ENCODE measurements at places on chromosomes 1 and 21. TPM values are rescaled to one million over a fixed set of nuclear protein-coding genes. Genes with fewer than 3 reads are reported as not detected.

GRCh38 chr1:56577406-56578137, 1.8 kb downstream of the PLPP3 start:
- H3K4me3 ChIP-seq, result peak overlapping the region; percentile 95
- H3K27me3 ChIP-seq, result peaks cover 4% of the 10 kb centered on the region
- H3K36me3 ChIP-seq, result peaks cover 4% of the 10 kb centered on the region
- DNase-seq, result no peak
- peaks cover 13% of the 10 kb centered on the region for H3K4me1 ChIP-seq
- H3K27ac ChIP-seq, result no peak overlapping the region

DNA sequence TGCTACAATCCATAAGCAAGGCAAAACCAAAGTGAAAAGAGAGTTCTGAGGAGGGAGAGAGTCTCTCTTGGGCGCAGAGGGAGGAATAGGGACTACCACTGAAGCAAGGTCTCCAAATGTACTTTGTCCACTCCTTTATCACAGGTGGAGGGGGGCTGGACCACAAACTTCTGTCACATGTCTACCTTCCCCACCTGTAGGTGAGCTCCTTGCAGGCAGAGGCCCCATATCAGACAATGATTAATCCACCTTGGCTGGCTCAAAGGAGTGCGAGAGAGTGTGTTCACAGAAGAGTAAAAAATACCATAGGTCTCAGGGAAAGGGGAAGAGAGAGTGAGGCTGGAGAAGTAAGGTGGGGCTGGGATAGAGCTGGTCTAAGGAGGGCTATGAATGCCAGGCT, 4.5 kb downstream of the BEND5 start:
- H3K27me3 ChIP-seq, result peaks cover 8% of the 10 kb centered on the region
- peaks cover 6% of the 10 kb centered on the region for H3K36me3 ChIP-seq
- H3K27ac ChIP-seq, result no peak overlapping the region
- DNase-seq, result no peak

- no peaks in the 10 kb centered on the region for H3K27me3 ChIP-seq
- peaks cover under 1% of the 10 kb centered on the region for H3K4me1 ChIP-seq
- DNase-seq, result no peak
Observed at GRCh38 chr1:89948722-89949345, 46.1 kb upstream of the ZNF326 start.

The PPIAL4G gene
- 0.61 TPM for total RNA-seq

GRCh38 chr1:115158181-115158580, 68.9 kb upstream of the TSPAN2 start:
- H3K36me3 ChIP-seq, result no peaks in the 10 kb centered on the region
- H3K27ac ChIP-seq, result no peak overlapping the region
- H3K4me3 ChIP-seq, result no peak overlapping the region
- H3K4me1 ChIP-seq, result no peaks in the 10 kb centered on the region
- no peaks in the 10 kb centered on the region for H3K27me3 ChIP-seq

- H3K27me3 ChIP-seq, result peaks cover 10% of the 10 kb centered on the region
- no peak for DNase-seq
- no peak overlapping the region for H3K4me3 ChIP-seq
- H3K27ac ChIP-seq, result no peak overlapping the region
- peaks cover 5% of the 10 kb centered on the region for H3K36me3 ChIP-seq
Observed at GRCh38 chr1:145877923-145878486, 7.7 kb downstream of the ANKRD35 start.

GRCh38 chr1:22241250-22241649, 98.4 kb upstream of the WNT4 start:
- no peak overlapping the region for H3K27ac ChIP-seq
- no peak for DNase-seq
- no peak overlapping the region for H3K4me3 ChIP-seq

The TENT5C gene
- total RNA-seq, result 0.27 TPM

The RYR2 gene
- 47.0 TPM for total RNA-seq

DNA sequence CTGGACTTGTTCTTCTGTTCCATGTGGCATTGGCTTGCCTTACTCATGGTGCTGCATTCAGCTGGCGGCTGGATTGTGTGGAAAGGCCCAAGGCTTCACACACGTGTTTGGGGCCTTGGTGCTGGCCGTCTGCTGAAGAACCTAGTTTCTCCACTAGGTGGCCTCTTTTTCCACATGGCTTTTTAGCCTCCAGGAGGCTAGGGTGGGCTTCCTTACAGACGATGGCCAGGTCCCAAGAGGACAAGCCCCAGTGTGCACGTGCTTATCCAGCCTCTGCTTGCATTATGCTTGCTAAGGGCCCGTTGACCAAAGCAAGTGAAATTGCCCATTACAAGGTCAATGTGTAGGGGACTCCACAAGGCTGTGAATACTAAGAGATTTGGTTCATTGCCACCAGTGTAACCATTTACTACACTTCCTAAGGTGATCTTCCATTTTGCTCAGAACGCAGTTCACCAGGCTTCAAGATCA, 47.5 kb upstream of the FOXO6 start:
- H3K4me3 ChIP-seq, result no peak overlapping the region
- DNase-seq, result no peak
- no peak overlapping the region for H3K27ac ChIP-seq
- H3K36me3 ChIP-seq, result no peaks in the 10 kb centered on the region
- peaks cover 2% of the 10 kb centered on the region for H3K27me3 ChIP-seq

GRCh38 chr1:75438355-75438754, 172.6 kb downstream of the SLC44A5 start:
- no peaks in the 10 kb centered on the region for H3K36me3 ChIP-seq
- H3K27me3 ChIP-seq, result peaks cover 1% of the 10 kb centered on the region
- H3K27ac ChIP-seq, result no peak overlapping the region
- no peak for DNase-seq
- H3K4me1 ChIP-seq, result no peaks in the 10 kb centered on the region

DNA sequence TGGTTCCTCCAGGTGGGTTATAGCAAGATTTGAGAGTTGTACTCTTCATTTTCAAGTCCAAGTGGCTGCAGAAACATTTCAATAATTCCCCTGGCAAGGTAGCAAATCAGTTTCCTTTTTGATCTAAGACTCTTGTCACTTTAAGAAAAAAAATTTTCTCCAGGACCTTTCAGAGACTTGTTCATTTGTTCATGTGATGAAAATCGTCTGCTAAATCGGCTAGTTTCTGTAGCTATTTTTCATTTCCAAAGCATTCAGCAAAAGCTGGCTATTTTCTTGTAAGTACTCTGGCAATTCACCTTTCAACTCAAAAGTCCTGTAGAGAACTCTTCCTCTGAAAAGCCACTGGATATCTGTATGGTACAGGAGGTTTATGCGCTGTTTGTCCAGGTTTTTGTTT, 93.5 kb downstream of the LTN1 start:
- H3K27me3 ChIP-seq, result peaks cover 2% of the 10 kb centered on the region
- H3K4me3 ChIP-seq, result no peak overlapping the region
- no peak for DNase-seq
- no peaks in the 10 kb centered on the region for H3K4me1 ChIP-seq
- H3K27ac ChIP-seq, result no peak overlapping the region

The HSPB7 gene
- total RNA-seq, result not detected

The CLCA1 gene
- not detected for total RNA-seq

- no peak for DNase-seq
- H3K4me1 ChIP-seq, result peaks cover 9% of the 10 kb centered on the region
- no peak overlapping the region for H3K27ac ChIP-seq
- H3K27me3 ChIP-seq, result peaks cover 11% of the 10 kb centered on the region
Observed at GRCh38 chr21:42445311-42445710, 41.6 kb downstream of the UBASH3A start.

The OR10J1 gene
- not detected for total RNA-seq

GRCh38 chr1:235703506-235703905, 53.9 kb upstream of the GNG4 start:
- H3K4me1 ChIP-seq, result peaks cover 15% of the 10 kb centered on the region
- no peaks in the 10 kb centered on the region for H3K36me3 ChIP-seq
- H3K4me3 ChIP-seq, result no peak overlapping the region
- H3K27me3 ChIP-seq, result no peaks in the 10 kb centered on the region
- no peak for DNase-seq

DNA sequence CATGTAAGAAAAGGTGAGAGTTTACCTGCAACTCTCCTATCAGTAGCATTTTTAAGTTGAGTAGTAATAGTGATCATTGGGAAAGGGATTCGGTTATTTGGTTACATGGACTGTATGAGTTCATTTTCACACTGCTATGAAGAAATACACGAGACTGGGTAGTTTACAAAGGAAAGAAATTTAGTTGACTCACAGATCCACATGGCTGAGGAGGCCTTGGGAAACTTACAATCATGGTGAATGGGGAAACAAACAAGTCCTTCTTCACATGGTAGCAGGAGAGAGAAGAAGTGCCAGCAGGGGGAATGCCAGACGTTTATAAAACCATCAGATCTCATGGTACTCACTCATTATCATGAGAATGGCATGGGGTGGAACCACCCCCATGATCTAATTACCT, 59.3 kb upstream of the FBXO28 start:
- peaks cover 10% of the 10 kb centered on the region for H3K36me3 ChIP-seq
- H3K27me3 ChIP-seq, result peaks cover 3% of the 10 kb centered on the region
- peaks cover 17% of the 10 kb centered on the region for H3K4me1 ChIP-seq
- H3K27ac ChIP-seq, result no peak overlapping the region
- no peak overlapping the region for H3K4me3 ChIP-seq
- DNase-seq, result no peak

- DNase-seq, result peak; percentile 15
- peaks cover 3% of the 10 kb centered on the region for H3K27me3 ChIP-seq
- peaks cover 4% of the 10 kb centered on the region for H3K4me1 ChIP-seq
- no peak overlapping the region for H3K27ac ChIP-seq
- no peak overlapping the region for H3K4me3 ChIP-seq
- H3K36me3 ChIP-seq, result no peaks in the 10 kb centered on the region
Observed at GRCh38 chr1:3910049-3910731, 10.1 kb upstream of the C1orf174 start.

The DNM3 gene
- 11.4 TPM for total RNA-seq

GRCh38 chr1:248822148-248823032, 3.3 kb downstream of the SH3BP5L start:
- peaks cover 31% of the 10 kb centered on the region for H3K4me1 ChIP-seq
- H3K36me3 ChIP-seq, result peaks cover 10% of the 10 kb centered on the region
- H3K27me3 ChIP-seq, result peaks cover 11% of the 10 kb centered on the region
- no peak overlapping the region for H3K27ac ChIP-seq
- H3K4me3 ChIP-seq, result peak overlapping the region; percentile 94
- no peak for DNase-seq

- no peak overlapping the region for H3K4me3 ChIP-seq
- peaks cover 2% of the 10 kb centered on the region for H3K4me1 ChIP-seq
- peak; percentile 3 for DNase-seq
- no peaks in the 10 kb centered on the region for H3K27me3 ChIP-seq
- H3K27ac ChIP-seq, result no peak overlapping the region
Observed at GRCh38 chr21:42569732-42570301, 56.2 kb downstream of the SLC37A1 start.

The KRTAP11-1 gene
- not detected for total RNA-seq
